ENCODE measurements at places on chromosomes 12 and 14.

DNA sequence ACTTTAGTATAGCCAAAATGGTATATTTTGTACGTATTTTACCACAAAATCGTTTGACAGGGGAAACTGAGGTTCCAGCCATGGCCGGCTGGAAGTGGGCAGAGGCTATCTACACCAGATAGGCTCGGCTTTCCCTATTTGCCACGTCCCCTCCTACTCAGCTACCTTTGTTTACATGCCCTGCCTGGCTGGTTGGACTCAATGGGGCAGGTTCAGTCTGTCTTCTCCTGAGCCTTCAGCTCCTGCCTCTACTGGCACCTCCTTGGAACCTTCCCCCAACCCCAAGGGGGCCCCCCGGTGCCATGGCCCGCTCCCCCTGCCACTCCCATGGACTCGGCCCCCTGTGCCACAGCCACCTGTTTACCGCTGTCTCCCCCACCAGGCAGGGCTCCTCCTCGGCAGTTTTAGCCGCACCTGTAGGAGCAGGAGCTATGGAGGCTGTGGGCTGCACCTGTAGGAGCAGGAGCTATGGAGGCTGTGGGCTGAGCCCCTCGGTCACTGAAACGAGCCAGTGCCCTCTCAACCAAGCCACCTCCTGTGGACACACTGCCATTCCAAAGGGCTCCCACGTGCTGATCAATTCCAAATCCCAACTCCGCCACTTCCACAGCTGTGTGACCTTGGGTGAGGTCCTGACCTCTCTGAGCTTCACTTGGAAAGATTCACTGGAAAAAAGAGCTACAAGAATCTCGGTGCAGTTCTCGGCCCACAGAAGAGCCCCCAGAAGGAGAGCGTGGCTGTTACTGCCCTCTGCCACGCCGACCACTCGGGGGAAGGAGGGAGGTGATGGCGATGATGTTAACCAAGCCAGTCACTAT lies 62.2 kb downstream of the NCOR2 start:
- no peak for DNase-seq

DNA sequence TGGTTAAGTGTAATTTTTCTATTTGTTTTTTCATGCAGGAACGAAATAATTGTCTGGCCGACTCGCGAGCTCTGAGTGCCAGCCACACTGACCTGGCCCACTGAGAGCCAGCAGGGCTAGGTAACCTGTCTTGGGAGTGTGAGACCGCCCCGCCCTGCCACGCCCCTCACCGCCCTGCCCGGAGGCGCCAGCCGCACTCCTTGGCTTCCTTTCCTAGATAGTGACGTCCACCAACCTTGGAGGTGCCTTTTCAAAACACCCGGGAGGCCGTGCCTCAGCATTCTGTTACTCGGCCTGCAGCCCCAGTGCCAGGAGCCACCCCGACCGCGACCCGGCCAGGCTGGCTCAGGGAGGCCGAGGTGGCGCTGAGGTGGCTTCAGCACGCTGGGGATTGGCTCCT lies 21.7 kb downstream of the XRCC3 start:
- no peak for DNase-seq

DNA sequence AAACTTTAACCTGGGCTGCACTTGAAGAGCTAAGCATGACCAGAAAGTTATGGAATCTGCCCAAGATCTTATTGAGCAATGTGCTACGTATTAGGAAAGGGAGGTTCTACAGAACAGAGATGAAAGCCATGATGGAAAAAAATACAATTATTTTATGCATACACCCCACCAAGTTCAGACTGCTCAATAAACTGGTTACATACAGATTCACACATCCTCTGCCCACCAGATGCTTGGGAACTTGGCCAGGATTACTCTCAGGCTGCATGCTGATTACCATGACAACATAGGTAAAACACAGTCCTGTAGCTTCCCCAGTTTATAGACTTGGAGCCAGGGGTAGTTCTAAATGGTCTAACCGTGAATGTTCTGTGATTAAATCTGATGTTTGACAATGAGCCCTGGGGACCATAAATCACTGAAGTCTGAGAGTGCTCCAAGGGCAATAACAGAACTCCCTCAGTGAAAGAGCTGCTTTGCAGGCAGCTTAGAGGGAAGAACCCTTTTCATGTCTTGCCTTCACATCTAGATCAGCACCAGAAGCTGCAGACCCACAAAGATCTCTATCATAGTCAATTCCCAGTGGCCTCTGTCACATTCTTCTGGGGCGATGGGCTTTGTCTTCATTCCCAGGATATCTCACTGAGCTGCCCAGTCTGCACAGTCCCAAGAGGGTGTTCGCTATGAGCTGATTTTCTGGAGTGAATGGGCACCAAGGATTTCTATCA lies 232.2 kb downstream of the EMP1 start:
- DNase-seq, result no peak

GRCh38 chr12:2009623-2010022 lies 5.4 kb upstream of the DCP1B start:
- DNase-seq, result no peak

- no peak for DNase-seq
Measured at GRCh38 chr12:68793975-68794652, 13.9 kb upstream of the MDM2 start.

DNA sequence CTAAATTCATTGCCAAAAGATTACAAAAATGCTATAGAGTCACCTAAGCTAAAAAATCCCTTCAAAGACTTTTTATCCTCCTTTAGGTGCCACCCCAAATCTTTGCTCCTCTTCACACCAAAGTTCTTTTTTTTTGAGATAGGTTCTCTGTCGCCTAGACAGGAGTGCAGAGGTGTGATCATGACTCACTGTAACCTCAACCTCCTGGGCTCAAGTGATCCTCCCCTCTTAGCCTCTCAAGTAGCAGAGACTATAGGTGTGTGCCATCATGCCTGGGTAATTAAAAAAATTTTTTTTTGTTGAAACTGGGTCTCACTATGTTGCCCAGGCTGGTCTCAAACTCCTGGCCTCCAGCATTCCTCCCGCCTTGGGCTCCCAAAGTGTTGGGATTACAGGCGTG lies 47.9 kb downstream of the WDHD1 start:
- DNase-seq, result no peak

- DNase-seq, result no peak
Measured at GRCh38 chr14:101045511-101045910, 142.0 kb upstream of the RTL1 start.

DNA sequence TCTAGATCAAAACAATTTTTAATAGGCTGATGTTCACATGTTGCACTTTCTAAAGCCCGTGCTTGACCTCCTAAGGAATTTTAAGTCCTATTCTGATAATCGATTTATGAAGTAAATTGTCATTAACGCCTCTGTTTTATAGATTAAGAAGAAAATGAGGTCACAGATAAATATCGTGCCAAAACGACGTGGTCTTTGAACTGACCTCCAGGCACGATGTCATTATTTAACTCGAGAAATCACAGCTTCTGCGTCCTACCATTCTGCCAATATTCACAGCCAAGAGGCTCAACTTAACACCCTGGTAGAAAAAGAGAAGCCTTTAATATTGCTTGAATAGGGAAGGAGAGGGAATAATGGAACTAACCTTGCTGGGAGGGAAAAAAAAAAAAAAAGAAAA lies 888 bp upstream of the EEA1 start:
- no peak for DNase-seq

GRCh38 chr14:71492346-71492745 lies 439.9 kb upstream of the RGS6 start:
- no peak for DNase-seq

Data from stimulated activated CD8-positive, alpha-beta memory T cell treated with anti-CD3 and anti-CD28 coated beads, Interleukin-7, amount 100 ng/mL, for 24 hours (primary cell).